Neural crest cell (in vitro differentiated cells): ENCODE measurements at places on chromosomes 16 and 17.

GRCh38 chr16:4517812-4518680 is 20.5 kb downstream of the CDIP1 start:
- DNase-seq, result peak; percentile 44

- DNase-seq, result no peak
Observed at GRCh38 chr17:17538417-17539391, 42.5 kb upstream of the RASD1 start.

- no peak for DNase-seq
Observed at GRCh38 chr17:75116737-75117136, 7.0 kb downstream of the ARMC7 start.

- DNase-seq, result no peak
Observed at GRCh38 chr16:31704138-31704537, 169.5 kb upstream of the ZNF267 start.

- DNase-seq, result no peak
Observed at GRCh38 chr17:53844491-53845107, 21.9 kb downstream of the KIF2B start.

DNA sequence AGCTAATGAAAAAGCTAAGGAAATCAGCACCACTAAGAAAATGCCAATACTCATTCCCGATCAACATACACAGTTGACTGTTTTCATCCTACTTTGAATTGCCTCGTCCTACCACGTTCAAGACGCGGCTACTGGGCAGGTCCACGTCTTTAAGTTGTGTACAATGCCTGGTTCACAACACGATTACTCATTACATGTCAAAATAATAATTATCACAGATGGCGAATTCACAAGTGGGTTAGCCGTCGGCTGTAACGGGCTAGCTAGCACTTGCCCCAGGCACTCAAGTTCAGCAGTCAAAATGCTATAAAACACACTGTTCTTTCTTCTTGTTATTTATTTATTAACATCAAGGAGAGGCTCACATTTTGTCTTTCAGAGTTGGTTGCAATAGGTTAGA is 124.2 kb downstream of the ZFHX3 start:
- DNase-seq, result no peak

- no peak for DNase-seq
Observed at GRCh38 chr17:10805911-10806310, 2.0 kb upstream of the TMEM238L start.

- DNase-seq, result no peak
Observed at GRCh38 chr17:3735515-3735914, 11.8 kb downstream of the HASPIN start.

GRCh38 chr17:43003542-43004172 is 2.9 kb upstream of the IFI35 start:
- no peak for DNase-seq

DNA sequence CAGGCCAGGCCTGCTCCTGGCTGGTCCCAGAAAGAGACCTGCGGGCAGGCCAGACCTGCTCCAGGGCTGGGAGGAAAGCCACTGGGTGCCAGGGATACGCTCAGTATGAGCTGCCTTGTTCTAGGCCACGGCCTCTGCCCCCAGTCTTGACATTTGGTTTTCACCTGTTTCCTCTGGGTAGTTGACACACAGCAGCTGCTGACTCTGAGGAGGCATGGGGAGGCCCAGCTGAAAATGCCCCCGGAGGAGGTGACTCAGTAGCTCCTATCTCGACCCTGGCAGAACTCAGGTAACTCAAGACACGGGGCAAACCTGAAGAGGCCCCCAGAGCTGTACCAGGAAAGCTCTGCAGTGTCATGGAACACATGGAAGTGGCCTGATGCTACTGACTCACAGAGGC is 13.9 kb upstream of the ADGRG1 start:
- DNase-seq, result no peak

GRCh38 chr16:80002261-80002660 is 401.7 kb upstream of the MAF start:
- DNase-seq, result no peak

DNA sequence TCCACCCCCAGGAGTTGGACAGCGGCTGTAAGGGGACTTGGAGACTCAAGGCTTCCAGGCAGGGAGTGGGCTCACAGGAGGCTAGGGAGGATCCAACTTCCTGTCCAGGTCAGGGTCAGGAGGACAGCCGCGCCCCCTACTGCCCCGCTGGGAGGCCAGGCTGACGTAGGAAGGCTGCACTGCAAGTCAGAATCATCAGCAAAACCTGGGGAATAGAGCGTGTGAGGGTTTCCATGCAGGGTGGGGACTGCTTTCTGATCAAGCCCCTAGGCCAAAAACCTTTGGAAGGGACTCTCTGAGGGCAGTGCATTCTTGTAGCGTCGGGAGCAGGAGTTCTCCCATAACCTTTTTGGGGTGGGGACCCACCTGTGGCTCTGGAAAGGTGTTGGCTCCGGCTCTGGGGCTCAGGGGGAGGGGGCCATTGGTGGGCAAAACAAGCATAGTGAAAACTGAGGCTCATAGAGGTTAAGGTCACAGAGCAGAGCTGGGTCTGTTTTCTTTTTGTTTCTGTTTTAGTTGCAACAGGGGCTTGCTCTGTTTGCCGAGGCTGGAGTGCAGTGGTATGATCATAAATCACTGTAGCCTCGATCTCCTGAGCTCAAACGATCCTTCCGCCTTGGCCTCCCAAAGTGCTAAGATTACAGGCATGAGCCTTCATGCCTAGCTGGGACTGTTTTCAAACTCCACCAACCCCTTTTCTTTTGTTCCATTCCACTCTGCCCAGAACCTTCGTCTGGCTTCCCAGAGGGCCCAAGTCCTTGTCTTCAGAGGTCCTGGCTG is 22.1 kb downstream of the RAI1 start:
- DNase-seq, result no peak

DNA sequence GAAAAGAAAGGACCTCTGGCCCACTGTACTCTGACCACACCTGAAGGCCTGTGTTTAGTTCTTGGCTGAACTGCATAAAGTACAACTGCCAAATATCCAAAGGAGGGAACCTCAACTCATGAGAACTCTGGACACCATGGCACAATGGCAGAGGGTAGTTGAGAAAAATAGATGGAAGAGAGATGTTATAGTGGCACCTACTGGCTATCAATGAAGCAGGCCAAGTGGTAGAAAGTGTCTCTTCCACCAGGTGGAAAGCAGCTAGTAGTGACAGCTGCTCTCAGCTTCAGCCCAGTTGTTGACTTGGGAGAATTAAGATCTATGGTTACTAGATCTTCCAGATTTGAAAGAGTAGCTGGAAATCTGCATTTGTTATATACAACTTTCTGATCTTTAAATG is 3.2 kb downstream of the MED31 start:
- no peak for DNase-seq

GRCh38 chr16:64144617-64145016 is 977.2 kb downstream of the CDH11 start:
- no peak for DNase-seq

DNA sequence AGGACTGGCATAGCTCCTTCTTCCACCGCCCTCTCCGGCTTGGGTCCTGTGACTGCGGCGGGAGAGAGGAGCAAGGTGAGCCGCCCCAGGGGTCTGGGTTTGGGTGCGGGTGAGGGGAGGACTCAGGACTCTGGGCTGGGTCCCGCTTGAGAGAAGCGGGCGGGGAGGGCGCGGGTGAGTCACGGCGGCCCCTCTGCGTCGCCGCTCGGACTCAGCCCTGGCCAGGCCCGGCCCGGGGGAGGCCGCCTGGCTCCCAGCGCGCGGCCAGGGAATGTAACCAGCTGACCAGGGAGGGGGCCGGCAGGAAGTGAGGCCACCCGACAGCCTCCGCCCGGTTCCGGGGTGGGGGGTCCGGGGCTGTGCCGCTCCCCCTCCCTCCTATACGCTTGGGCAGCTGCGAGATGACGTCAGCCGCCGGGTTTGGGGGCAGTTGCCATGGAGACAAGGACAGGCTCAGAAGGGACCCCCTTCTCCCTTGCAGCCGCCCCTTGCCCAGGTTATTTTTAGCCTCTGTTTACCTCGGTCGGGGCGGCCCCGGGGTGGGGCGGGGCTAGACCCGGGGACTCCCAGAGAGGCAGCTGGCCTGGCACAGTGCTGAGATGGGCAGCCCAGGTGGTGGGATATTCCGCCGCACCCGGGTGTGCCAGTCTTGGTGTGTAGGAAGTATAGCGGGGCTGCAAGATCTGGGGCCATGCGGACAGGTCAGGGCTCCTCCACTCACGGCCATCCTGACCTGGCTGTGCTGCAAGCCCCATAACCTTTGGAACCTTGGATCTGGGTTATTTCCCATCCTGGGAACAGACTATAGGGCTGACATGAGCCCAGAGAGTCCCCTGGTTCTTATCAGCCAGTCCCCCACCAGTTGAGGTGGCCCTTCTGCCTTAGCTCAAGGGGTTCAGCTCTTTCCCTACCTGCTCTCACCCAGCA is 1.6 kb downstream of the RIPOR1 start:
- no peak for DNase-seq

DNA sequence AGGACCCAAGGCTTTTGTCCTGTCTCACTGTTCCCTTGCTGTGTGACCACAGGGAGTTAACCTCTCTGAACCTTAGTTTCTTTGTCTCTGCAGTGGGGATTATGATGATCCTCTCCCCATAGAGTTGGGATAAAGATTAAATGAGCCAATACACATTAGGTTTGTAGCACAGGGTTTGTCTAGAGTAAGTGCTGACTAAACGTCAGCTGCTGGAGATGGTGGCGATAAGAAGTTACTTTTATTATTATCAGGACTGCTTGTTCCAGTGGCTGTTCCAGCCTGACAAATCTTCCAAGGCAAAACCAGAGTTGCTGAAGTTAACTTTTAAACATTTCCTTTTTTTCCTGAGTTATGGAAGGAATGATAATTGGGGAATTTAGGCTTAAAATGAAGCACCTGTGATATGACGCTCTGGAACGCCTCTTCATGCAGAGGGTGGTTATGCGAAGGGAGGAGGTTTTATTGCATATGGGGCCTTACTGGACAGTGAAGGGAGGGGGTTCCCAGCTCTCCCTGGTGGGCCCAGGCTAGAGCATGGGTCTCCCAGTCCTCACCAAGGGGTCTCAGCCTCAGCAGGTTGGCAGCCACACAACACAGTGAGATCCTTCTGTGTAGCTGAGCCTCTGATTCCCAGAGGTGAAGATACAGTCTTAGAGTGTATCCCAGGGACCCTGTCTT is 35.8 kb downstream of the PLCG2 start:
- DNase-seq, result no peak

- DNase-seq, result no peak
Observed at GRCh38 chr17:559551-560431, 154.8 kb downstream of the VPS53 start.

DNA sequence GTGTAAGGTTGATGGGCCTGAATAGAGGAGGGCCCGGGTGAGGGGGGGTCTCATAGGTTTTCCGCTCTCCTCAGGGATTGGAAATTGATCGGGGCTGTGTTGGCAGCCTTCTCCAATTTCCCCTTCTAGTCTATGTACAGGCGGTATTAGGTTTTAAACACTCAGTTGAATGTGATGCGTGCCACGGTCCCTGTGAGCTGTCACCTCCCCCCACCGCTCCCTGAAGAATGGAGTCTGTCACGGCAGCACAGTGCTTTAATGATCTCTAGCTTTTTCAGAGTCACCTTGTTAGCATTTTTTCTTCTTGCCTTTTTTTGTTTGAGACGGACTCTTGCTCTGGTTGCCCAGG is 800 bp downstream of the COX4I1 start:
- DNase-seq, result no peak

GRCh38 chr17:39231091-39231561 is 5.4 kb upstream of the STAC2 start:
- no peak for DNase-seq

DNA sequence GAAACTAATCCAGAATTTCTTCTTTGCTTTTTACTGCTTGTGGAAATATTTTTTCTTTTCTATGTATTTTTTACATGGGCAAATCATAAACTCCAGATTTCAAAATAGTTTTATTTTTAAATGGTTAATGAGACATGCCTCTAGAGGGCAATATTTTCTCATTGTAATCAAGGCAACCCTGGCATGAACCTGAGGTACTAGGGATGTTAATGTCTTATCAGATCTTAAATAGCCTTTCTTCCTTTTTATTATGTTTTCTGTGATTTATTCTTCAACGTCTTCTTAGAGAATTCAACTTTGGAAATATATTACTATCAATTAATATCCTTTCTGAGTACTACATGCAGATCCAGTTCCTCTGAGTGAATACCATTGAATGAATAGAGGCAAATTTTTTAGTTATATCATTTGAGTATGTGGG is 324.7 kb downstream of the BCAS3 start:
- DNase-seq, result no peak

DNA sequence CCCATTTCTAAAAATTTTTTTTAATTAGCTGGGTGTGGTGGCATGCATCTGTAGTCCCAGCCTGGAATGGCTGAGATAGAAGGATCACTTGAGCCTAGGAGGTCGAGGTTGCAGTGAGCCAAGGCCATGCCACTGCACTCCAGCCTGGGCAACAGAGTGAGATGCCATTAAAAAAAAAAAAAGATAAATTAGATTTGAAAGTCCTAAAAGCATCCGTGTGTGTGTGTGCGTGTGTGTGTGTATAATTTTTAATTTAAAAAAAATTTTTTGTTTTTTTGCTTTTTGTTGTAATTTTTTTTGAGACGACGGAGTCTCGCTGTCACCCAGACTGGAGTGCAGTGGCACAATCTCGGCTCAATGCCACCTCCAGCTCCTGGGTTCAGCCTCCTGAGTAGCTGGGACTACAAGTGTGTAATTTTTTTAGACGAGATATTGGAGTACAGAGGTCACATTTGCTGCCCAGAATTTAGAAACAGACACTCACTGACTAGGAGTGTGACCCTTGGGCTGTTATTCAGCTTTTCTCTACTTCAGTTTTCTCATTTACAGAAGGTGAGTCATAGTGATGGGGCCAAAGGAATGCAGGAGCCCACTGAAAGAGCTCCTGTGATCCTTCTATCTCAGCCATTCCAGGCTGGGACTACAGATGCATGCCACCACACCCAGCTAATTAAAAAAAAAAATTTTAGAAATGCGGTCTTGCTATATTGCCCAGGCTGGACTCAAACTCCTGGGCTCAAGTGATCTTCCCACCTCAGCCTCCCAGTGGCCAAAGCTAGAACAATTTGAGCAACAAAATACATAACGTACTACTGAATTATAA is 25.5 kb upstream of the TBX4 start:
- no peak for DNase-seq

GRCh38 chr17:30336369-30337171 is 2.7 kb upstream of the TMIGD1 start:
- peak; percentile 37 for DNase-seq

GRCh38 chr16:15538507-15538906 is 104.1 kb downstream of the BMERB1 start:
- DNase-seq, result no peak

DNA sequence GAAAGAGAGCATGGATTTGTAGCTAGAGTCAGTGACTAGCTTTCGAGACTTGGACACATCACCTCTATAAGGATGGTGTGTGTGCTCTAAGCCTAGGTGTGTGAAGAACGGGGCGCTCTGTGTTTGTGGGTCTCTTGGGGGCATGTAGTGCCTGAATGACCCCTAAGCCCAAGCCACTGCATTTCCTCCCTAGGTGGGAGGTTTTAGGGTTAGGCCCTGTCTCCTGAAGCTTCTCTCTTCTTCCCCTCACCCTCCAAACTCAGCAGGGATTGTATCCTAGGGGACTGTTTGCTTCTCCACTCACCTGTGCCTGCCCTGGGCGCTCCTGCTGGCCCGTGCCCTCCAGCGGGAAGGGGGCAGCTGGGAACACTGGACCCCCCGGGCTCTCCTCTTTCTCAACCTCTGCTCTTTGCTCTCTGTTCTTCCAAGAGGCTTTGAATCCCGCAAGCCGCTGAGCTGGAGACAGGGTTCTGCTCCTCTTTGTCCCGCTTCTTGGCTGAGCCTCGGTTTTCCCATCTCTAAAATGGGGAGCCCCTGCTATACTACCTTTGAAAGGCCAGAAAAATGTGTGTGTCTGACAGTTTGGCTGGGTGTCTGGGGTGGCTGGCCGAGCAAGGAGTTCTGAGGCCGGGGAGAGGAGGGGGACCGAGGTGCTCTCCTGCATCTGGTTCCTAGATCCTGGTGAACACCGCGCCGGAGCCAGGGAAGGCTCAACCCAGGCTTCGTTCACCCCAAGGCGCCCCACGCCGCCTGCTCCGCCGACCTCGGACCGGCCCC is 810 bp downstream of the CYGB start:
- no peak for DNase-seq
